Activated CD8-positive, alpha-beta T cell treated with anti-CD3 and anti-CD28 coated beads for 36 hours (primary cell): ENCODE measurements at places on chromosomes 3 and 15. TPM values are rescaled to one million over a fixed set of nuclear protein-coding genes. Genes with fewer than 3 reads are reported as not detected.

- peaks cover 2% of the 10 kb centered on the region for H3K27me3 ChIP-seq
- H3K4me1 ChIP-seq = no peaks in the 10 kb centered on the region
Observed at GRCh38 chr3:69126999-69127398, 4.6 kb upstream of the LMOD3 start.

DNA sequence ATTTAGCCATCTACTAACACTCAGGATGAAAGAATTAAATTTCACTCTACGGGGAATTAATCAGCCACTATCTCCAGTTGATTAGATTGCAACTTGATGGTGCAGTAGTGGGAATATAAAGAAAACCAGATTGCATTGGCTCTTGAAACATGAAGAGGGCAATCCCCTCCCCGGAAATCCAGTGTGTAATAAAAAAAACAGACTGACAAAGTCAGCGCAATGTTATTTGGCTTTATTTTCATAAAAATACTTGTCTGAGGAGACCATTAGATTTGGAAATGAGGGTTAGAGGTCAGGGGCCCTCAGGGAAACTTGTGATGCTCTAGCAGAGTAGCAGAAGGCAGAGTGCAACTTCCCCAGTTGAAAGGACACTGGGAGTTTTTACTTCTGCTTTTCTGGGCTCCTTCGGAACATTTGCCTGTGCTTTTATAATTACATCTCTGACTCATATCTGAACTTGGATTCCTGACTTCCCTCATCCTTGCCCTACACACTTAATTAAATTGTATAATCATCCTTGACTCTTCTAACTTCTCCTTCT lies 326.8 kb downstream of the TUSC7 start:
- no peak overlapping the region for H3K27ac ChIP-seq
- no peaks in the 10 kb centered on the region for H3K36me3 ChIP-seq
- no peak for DNase-seq
- H3K4me3 ChIP-seq = no peak overlapping the region

- H3K4me3 ChIP-seq = no peak overlapping the region
- no peak for DNase-seq
- H3K4me1 ChIP-seq = no peaks in the 10 kb centered on the region
Observed at GRCh38 chr15:45212493-45212892, 24.7 kb upstream of the SHF start.

DNA sequence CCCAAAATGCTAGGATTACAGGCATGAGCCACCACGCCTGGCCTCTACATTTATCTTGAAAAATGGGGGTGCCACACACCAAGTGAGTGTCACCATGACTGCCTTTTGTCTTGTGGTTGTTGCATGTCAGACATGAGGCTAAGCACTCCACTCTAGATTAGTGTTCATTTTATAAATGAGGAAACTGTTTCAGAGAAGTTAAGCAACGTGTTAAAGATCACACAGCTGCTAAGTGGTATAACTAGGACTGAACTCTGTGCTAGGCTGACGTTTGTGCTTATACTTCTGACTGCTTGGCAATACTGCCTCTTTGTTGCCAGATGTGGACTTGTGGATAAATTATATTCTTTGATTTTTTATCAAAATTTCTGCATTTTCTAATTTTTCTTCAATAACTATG lies 50.8 kb upstream of the SMAD6 start:
- no peak overlapping the region for H3K4me3 ChIP-seq
- H3K27ac ChIP-seq = no peak overlapping the region
- no peaks in the 10 kb centered on the region for H3K36me3 ChIP-seq
- H3K4me1 ChIP-seq = peaks cover 5% of the 10 kb centered on the region
- peaks cover 1% of the 10 kb centered on the region for H3K27me3 ChIP-seq
- no peak for DNase-seq

ATP8B4 gene
- total RNA-seq = 5.8 TPM

GRCh38 chr3:160434071-160434470 lies 15.5 kb downstream of the TRIM59 start:
- no peak overlapping the region for H3K27ac ChIP-seq
- DNase-seq = no peak
- peaks cover 22% of the 10 kb centered on the region for H3K4me1 ChIP-seq
- H3K27me3 ChIP-seq = no peaks in the 10 kb centered on the region
- H3K36me3 ChIP-seq = peaks cover 60% of the 10 kb centered on the region

NEK10 gene
- total RNA-seq = 0.29 TPM

GRCh38 chr3:66397745-66398144 lies 103.1 kb downstream of the LRIG1 start:
- H3K4me3 ChIP-seq = no peak overlapping the region
- no peaks in the 10 kb centered on the region for H3K27me3 ChIP-seq
- DNase-seq = no peak
- H3K27ac ChIP-seq = peak overlapping the region; percentile 24

DNA sequence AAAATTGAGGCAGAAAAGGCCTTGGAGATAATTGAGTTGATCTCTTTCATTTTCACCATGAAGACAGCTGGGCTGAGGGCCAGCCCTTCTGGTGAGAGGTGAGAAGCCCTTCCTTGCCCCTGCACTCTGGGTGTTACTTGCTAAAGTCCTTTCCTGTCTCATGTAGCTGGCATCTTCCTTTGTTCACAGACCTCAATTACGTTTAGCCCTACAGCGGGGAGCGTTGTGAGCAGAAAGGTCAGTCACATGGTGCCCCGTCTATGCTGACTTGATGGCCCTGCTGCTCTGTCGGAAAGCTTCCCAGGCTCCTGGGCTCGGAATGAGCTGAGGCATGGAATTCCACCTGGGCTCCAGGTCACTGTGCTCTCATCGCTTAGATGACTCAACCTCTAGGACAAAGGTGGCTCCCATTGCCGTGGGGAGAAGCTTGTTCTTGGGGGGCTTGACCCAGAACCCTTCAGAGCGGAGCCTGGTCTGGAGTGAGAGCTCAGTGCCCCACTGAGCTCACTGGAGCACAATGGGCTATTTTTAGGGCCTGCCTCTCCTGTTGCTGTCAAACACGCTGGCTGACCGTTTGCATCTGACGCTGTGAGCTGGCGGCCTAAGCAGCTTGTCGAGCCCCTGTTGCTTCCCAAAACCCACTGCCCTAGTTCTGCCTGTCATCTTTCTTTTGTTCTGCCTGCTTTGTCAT lies 47.0 kb downstream of the RPLP1 start:
- H3K4me3 ChIP-seq = no peak overlapping the region
- DNase-seq = no peak
- H3K4me1 ChIP-seq = peaks cover 7% of the 10 kb centered on the region
- no peaks in the 10 kb centered on the region for H3K36me3 ChIP-seq
- H3K27me3 ChIP-seq = peaks cover 2% of the 10 kb centered on the region
